ENCODE measurements at places on chromosomes 4 and X.

GRCh38 chr4:74038425-74039314 is at the start of gene CXCL3:
Gene CXCL3 (minus strand): TSS chr4:74038689. CDS start chr4:74038611, 78 bp downstream.
- DNase-seq, result peak; percentile 9

DNA sequence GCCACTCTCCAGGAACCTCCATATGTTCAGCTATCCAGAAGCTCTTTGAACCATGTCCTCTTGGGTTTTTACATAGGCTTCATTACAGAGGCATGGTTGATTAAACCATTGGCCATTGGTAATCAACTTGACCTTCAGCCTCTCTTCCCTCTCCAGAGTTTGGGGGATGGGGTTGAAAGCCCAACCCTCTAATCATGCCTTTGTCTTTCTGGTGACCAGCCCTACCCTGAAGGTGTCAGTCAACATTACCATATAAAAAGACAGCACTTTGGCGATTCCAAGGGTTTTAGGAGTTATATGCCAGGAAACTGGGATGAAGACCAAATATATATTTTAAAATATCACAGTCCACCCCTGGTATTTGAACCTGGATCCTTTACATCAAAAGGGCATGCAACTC is 222.5 kb downstream of the CHIC1 start:
- DNase-seq, result no peak

DNA sequence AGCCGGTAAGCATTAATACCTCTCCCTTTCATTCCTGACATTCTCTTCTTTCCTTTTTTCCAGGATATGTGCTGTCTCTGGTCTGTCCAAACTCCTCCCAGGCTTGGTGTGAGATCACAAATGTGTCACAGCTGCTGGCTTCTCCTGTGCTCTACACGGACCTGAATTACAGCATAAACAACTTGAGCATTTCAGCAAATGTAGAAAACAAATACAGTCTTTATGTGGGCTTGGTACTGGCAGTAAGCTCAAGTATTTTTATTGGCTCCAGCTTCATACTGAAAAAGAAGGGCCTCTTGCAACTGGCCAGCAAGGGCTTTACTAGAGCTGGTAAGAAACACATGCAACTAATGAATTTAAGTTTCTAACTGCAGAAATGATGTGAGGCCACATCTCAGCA is 8.4 kb downstream of the NIPAL1 start:
- DNase-seq, result peak; percentile 73

GRCh38 chr4:101172369-101172768 is 175.0 kb downstream of the PPP3CA start:
- no peak for DNase-seq

- no peak for DNase-seq
Observed at GRCh38 chrX:29561417-29561816, 653.9 kb upstream of the MAGEB2 start.

DNA sequence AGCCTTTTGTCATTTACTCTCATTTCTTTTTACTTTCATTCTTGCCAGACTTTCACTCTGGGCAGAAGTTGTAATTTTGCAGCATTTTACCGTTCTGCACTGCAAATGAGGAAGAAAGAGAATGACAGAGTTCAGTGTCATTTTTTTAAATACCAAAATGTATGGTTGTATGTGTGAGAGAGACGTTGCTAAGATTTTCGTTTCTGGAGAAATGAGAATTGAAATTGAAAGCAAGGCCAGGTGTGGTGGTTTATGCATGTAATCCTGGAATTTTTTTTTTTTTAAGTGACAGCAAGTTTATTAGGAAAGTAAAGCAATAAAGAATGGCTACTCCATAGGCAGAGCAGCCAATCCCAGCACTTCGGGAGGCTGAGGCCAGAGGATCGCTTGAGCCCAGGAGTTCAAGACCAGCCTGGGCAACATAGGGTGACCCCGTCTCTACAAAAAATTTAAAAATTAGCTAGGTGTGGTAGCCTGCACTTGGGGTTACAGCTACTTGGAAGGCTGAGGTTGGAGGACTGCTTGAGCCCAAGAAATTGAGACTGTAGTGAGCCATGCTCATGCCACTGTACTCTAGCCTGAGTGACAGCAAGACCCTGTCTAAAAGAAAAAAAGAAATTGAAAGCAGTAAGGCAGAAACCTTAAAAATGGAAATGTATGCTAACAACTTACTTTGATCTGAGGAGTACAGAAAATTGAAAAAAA is 12.9 kb downstream of the DCK start:
- DNase-seq, result no peak

DNA sequence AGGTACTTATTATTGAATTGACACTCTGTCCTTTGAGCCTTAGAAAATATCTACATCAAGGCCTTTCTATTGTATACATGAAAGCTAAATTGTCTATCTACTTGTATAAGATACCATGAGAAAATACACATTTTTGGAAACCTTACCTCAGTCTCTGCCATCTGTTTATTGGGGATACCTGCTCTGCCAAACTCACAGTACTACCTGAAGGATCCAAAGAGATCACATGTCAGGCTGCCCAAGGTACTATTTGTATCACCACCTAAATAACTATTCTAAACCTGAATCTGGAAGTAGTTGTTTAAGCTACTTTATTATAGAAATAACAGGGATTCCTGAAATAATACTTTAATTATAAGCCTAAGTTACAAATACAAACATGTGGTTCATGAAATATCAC is 126.2 kb downstream of the PALLD start:
- DNase-seq, result no peak

DNA sequence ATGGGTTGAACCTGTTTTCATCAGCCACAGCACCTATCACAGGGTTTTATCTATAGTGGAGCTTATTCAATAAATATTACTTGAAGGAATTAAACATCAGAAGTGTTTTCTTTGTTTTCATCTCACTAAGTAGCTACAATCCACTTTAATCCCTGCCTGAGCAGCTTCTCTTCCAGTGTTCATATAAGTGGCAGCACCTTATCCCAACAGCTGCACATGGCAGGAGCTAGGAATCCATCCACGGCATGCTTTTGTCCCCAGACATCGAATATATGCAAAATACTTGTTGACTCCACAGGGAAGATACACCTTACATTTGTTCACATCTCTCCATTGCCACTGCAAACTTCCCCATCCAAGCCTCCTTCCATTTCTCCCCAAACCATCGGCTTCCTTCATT is 549.8 kb upstream of the FAM241A start:
- no peak for DNase-seq

- no peak for DNase-seq
Observed at GRCh38 chrX:112826023-112826422, 14.6 kb downstream of the AMOT start.

DNA sequence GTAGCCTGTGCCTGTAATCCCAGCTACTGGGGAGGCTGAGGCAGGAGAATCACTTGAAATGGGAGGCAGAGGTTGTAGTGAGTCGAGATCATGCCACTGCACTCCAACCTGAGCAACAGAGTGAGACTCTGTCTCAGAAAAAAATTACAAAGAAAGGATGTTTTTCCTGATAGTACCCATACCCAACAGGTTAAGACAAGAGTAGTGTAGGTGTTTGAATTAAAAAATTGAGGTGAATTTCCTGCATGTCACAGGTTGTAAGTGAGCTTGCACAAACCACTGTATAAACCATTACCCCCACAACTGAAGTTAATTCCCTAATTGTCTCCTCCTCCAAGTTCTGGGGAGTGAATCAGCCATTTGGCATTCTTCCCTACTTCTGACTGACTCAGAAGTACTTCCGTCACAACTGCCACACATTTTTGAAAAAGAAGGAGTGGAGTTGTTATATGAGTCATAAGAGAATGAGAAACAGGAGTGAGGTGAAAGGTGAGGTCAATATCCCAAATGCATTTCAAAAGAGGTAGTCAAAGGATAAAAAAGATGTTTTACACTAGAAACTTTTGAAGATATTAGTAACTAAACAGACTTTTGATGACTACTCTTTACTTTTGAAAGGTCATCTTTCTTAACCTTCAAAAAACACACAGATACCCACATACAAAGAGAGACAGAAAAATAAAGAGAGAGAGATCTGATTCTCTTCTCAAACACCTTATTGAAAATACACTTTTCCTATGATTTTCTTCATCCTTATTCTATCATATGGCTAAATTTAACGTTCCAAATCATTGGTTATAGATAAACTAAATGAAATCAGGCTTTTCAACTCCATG is 134.5 kb downstream of the BTC start:
- no peak for DNase-seq

DNA sequence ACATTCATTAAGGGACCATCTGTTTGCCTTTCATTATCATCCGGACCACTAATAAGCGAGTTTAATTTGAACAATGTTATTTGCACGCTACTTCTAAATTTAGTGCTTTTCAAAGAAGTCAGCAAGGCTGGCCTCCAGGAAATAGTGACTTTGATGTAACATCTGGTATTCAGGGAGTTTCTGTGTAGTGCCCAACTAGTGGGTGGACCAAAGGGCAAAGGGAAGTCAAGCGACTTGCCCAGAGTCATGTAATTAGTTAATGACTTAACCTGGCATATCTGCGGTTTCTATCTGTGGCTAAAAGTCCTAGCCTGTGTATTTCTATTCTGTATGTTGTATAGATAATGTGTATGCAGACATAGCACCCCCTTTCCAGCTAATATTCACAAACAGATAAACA is 56.3 kb upstream of the LCORL start:
- DNase-seq, result no peak

DNA sequence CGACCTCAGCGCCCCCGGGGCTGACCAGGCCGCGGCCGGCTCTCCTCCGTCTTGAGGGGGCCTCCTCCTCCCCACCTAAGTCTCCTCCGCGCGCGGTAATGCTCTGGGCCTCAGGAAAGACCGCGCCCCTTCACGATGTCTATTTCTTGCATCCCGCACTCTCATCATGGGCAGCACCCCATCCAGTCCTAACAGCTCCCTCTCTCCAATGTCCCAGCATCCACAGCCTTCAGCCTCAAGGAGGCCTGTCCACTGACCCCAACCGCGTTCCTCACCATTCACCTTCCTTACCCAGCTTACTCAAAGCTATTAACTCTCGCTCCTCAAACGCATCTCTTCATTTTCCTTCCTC is 77.5 kb downstream of the MAGED4 start:
- no peak for DNase-seq

DNA sequence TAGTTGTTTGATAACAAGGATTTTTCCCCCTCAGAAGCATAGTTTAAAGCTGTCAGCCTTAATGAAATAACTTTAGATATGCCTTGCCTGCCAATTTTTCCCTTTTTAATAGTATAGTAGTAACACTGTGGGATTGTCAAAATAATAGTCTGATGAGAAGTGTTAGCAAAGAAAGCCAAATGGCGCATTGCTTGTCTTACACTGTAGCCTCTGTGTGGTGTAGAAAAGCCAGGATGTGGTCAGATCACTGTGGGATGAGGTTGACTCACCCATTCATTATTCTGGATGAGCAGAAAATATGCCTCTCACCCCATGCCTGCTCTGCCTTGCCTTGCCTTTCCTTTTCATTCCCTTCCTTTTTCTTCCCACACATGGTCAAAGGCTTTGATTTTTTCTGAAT is 257.8 kb upstream of the NRK start:
- no peak for DNase-seq

DNA sequence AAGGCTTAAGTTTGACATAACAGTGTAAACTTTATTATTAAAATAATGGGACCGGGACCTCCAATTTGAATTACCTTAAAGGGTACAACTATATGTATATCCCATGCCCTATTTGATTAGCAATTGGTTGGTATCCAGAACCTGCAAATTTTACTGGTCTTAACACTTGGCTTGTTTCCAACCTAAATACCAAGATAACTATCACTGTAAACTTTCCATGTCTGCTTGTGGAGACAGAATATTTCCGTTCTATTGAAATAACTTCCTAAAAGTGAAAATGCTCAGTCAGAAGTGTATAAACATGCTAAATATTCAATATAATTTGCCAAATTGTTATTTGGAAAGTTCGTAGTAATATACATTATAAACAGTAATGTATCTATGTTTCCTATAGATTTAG is 154.0 kb downstream of the TMEM47 start:
- no peak for DNase-seq

GRCh38 chrX:96841325-96841724 is 42.4 kb upstream of the RPA4 start:
- no peak for DNase-seq

DNA sequence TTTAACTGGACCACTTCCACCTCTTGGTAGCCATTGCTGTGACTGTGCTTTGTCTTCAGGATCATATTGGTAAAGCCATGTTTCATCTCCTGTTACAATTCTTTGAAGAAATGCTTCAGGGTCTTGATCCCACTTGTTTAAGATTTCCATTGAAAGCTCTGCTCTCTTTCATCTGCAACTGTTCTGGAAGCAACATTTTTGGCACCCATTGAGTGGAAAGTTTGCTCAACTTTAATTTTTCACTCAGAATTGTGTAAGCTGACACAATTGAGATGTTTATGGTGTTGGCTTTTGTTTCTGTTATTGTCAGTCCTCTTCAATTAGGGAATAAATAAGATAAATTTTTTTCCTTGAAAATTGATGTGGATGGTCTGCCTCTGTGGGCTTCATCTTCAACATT is 237.4 kb downstream of the MAPK10 start:
- no peak for DNase-seq

GRCh38 chr4:25842229-25842845 is 20.5 kb downstream of the SEL1L3 start:
- DNase-seq, result no peak

DNA sequence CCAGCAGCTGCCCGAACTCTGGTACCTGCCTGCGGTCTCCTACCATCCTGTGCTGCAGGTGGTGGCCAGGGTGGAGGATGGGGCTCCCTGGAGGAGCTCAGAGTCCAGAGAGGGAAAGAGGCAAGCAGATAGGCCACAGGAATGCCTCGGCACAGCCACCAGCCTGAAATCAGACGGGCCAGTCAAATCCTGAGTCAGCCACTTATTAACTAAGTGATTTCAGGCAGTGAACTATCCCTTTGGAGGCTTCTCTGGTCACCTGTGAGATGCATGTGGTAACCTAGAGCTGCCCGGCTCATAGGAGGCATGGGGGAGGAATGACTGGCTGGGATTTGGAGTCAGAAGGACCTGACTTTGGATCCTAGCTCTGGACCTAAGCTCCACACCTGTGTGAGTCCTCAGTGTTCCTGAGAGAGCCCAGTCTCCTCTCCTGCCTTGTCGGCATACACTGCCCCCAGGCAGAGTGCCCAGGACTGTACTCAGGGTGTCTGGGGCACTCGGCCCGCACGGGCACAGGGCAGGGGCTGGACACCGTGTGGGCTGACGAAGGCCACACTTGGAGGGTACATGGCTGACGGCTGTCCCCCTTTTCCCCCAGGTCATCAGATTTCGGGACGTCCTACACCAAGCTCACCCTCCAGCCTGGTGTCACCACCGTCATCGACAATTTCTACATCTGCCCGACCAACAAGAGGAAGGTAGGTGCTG is 96.4 kb upstream of the PSAPL1 start:
- no peak for DNase-seq

GRCh38 chrX:47802589-47802988 is 34.1 kb upstream of the ZNF81 start:
- DNase-seq, result peak; percentile 45

DNA sequence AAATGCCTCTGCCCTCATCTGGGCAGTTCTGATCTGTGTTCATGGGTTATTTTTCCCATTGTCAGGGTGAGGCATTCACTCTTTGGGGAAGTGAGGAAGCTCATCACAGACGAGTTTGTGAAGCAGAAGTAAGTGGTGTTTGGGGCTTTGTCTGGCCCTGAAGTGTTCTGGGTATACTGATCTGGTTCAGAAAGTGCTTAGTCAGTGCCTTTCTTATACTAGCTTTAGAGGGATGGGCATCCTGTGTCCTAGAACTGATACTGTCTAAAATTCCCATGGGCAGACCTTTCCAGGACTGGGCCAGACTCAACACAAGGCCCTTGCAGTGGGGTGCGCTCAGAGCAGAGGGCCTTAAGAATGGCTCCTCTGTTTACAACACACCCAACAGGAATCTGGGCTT is 6.4 kb downstream of the TRO start:
- no peak for DNase-seq

GRCh38 chr4:174503079-174503715 is 19.1 kb downstream of the HPGD start:
- no peak for DNase-seq

GRCh38 chr4:7843831-7844593 is 95.6 kb downstream of the AFAP1 start:
- no peak for DNase-seq
